ENCODE measurements at places on chromosomes 7 and 10. TPM values are rescaled to one million over a fixed set of nuclear protein-coding genes. Genes with fewer than 3 reads are reported as not detected.

Gene HMX2
- 0.62 TPM for total RNA-seq

DNA sequence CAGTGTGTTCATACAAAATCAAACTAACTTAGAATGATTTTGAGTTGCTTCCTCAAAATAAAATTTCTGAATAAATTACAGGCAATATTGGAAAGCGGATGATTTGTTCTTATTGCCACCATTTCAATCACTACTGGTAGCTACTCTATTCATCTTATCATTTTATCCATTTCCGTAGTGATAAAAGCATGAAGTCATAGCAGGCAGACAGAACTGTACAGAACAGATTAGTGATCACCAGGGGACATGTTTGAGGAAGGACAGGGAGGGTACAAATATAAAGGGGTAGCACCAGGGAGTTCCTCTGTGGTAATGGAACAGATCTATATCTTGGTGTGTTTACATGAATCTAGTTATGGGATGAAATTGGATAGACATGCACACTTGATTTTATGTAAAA, 138.5 kb downstream of the WNT2 start:
- no peaks in the 10 kb centered on the region for H3K4me1 ChIP-seq
- no peak overlapping the region for H3K27ac ChIP-seq
- H3K4me3 ChIP-seq = no peak overlapping the region

GRCh38 chr10:20743942-20744341, 153.2 kb downstream of the NEBL start:
- no peak for DNase-seq
- no peak overlapping the region for H3K4me3 ChIP-seq
- H3K36me3 ChIP-seq = no peaks in the 10 kb centered on the region
- H3K4me1 ChIP-seq = no peaks in the 10 kb centered on the region
- H3K27me3 ChIP-seq = no peaks in the 10 kb centered on the region

GRCh38 chr10:109665321-109665720, 258.0 kb downstream of the XPNPEP1 start:
- no peak overlapping the region for H3K4me3 ChIP-seq
- no peaks in the 10 kb centered on the region for H3K4me1 ChIP-seq
- H3K36me3 ChIP-seq = no peaks in the 10 kb centered on the region
- H3K27ac ChIP-seq = no peak overlapping the region

DNA sequence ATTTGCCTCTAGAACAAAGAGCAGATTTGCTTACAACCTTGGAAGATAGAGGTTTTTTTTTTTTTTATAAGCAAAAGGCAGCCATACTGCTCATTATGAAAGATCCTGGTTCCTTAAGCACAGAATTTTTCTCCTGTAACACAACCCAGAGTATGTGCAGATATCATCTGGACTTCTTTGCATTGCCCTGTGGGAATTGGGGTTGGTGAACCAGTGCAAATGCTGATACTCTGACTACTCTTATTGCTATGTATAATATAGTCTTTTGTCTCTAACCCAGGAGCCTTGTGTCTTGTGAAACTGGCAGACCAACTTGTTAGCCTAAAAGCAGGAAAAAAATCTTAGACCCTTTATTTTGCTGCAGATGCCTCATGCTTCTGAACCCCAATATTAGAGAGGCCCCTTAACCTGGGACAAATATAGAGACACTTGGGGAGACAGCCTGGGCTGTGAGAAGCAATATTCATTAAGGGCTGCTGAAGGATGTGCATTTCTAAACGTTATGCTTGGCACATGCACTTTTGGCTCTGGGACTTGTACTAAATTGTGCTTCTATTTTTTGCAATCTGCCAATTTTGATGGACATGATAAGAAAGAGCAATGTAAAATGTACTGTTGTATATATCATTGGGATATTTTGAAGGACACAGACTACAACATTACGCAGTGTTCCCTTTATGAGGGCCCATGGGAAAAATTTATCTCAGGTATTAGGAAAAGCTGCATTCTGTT, 78.9 kb downstream of the ANLN start:
- no peak for DNase-seq
- no peak overlapping the region for H3K4me3 ChIP-seq
- no peaks in the 10 kb centered on the region for H3K4me1 ChIP-seq

DNA sequence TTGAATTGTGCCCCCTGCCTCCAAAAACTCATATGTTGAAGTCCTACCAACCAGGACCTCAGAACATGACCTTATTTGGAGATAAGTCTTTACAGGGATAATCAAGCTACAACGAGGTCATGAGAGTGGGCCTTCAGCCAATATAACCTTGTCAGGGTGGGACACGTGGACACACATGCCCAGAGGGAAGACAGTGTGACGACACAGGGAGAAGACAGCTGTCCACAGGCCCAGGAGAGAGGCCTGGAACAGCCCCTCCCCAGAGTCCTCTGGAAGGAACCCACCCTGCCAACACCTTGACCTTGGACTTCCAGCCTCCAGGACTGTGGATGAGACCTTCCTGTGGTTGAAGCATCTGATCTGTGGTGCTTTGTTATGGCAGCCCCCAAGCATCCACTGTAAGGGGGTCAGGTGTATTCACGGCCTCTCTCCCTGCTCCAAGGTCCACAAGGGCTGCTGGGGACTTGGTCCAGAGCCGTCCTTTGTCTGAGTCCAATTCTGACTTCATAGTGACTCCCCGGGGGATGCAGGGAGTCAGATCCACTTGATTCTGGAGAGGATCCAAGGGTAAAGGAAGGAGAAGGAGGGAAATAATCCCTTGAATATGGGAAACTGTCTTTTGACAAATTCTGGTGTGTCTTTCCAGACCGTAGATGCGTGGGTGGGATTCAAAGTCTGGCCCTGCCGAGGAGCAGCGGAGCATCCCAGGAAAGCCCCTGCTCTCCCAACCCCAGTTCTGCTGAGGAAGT, 7.0 kb downstream of the CALML3 start:
- no peaks in the 10 kb centered on the region for H3K36me3 ChIP-seq
- H3K27ac ChIP-seq = no peak overlapping the region
- H3K4me3 ChIP-seq = no peak overlapping the region
- H3K4me1 ChIP-seq = no peaks in the 10 kb centered on the region
- DNase-seq = no peak

DNA sequence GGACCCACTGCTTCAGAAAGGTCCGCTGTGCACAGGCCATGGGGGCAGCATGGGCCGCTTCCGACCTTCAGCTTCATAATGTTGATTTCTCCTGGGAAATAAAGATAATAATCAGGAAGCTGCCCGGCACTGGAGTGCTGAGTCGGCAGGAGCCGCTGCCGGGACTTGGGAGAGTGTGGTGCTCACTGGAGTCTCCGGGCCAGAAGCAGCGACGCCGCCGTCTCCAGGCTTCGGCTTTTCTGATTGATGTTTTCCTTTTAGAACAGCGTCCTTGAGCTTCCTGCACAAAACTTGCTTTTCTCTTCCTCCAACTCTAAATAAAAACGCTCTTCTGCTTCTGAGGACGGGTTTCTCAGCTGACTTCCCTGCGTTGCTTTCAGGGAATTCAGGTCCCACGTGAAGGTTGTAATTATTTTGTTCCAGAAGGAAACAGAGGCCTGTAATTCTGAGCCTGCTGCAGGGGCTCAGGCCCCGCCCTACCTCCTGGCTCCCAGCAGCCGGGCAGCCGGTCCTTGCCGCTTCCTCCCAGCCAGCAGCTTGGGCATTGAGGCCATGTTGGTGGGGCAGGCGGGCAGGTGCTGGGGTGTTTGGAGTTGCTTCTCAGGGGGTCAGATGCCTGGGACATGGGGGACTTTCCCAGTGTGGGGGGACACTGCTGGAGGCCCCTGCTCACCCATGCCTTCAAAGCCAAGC, 14.7 kb downstream of the PWWP2B start:
- no peak overlapping the region for H3K4me3 ChIP-seq
- peaks cover 17% of the 10 kb centered on the region for H3K4me1 ChIP-seq
- H3K36me3 ChIP-seq = peaks cover 3% of the 10 kb centered on the region
- no peak overlapping the region for H3K27ac ChIP-seq
- DNase-seq = no peak

DNA sequence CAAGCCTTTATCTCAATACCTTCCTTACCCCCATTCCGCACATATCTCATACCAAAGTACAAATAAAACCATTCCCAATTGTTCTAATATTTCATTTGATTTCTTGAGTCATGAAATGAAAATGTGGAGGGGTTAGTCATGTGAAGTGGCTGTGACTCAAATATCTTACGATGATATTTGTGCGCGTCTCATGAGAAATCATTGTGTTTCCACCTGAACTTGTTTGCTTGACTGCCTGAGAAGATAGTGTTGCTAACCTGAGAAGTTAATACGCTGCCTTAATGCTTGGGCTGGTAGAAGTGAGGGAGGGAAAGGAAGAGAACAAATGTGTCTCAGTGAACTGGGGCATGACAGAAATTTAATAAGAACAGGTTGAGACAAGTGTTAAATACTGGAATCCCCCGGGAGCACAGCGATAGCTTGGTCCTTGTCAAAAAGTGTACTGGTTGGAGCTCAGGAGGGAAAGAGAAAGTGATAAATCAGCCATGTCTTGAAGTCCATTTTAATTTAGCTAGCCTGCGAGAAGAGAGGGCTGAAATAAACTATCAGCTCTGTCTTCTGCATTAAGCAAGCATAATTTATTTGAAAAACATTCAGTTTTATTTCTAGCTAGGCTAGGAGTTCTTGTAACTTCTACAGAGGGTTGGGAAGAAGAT, 7.2 kb upstream of the EPHA1 start:
- peaks cover 28% of the 10 kb centered on the region for H3K4me1 ChIP-seq
- no peak for DNase-seq
- no peaks in the 10 kb centered on the region for H3K27me3 ChIP-seq
- no peak overlapping the region for H3K4me3 ChIP-seq
- H3K27ac ChIP-seq = no peak overlapping the region

- no peak for DNase-seq
- no peak overlapping the region for H3K27ac ChIP-seq
- H3K4me3 ChIP-seq = no peak overlapping the region
- no peaks in the 10 kb centered on the region for H3K4me1 ChIP-seq
- no peaks in the 10 kb centered on the region for H3K36me3 ChIP-seq
Observed at GRCh38 chr10:76554478-76554877, 1083.1 kb downstream of the KCNMA1 start.
